ENCODE measurements at places on chromosomes 3 and 15.

- DNase-seq = no peak
Observed at GRCh38 chr3:17356585-17356984, 385.8 kb downstream of the TBC1D5 start.

DNA sequence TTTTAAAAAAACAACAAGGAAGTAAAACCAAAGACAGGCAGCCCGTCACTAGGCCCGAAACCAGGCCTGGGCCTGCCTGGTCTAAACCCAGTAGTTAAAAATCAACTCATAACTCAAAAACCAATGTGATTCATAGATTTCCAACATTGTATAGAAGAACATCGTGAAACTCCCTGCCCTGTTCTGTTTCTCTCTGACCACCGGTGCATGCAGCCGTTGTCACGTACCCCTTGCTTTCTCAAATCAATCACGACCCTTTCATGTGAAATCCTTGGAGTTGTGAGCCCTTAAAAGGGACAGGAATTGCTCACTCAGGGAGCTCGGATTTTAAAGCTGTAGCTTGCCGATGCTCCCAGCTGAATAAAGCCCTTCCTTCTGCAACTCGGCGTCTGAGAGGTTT lies 89.5 kb downstream of the DCLK3 start:
- no peak for DNase-seq

DNA sequence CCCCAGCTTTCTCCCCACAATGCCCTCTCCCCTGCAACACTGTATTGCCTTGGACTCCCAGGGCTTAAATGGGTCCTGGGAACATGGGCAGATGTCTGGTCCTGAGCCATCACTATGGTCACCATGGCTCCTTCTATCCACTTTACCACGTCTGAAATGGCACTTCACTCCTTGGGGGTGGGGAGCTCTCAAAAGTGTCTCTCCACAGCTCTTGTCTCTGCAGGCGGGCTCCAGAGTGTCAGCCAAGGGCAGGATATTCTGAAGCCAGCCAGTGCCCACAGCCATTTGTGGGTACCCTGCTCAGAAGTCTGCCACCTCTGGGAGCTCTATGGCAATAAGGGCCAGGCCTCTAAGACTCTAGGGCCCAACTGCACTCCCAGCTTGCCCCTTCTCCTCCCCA lies 163.9 kb downstream of the PPM1L start:
- no peak for DNase-seq

GRCh38 chr15:67006083-67007065 lies 59.0 kb upstream of the SMAD3 start:
- DNase-seq = no peak

DNA sequence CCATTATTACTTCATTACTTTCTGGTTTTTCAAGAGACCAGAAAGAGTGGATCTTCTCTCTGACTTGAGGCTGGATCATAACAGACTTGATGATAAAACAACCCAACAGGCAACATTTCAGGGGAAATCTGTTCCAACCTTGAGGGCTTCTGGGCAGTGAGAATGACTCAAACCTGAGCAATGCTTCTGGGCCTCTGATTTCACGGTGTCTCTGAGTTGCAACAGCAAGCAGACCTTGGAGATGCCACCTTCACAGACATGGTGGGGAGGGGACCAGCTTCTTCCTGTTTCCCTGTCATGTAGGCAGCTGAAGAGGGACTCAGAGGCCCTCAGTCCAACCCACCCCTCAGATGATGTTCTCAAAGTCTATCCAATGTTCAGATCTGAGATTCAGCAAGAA lies 104.0 kb downstream of the ABHD5 start:
- no peak for DNase-seq

- no peak for DNase-seq
Observed at GRCh38 chr3:197527569-197527968, 28.2 kb downstream of the BDH1 start.

All from activated effector memory CD4-positive, alpha-beta T cell treated with Interleukin-2 at 50 U/mL for 16 hours (primary cell).